NCI-H1105 (cell line): ENCODE measurements at places on chromosomes 13 and 19.

GRCh38 chr13:95385798-95386197, 84.5 kb upstream of the ABCC4 start:
- DNase-seq = no peak

DNA sequence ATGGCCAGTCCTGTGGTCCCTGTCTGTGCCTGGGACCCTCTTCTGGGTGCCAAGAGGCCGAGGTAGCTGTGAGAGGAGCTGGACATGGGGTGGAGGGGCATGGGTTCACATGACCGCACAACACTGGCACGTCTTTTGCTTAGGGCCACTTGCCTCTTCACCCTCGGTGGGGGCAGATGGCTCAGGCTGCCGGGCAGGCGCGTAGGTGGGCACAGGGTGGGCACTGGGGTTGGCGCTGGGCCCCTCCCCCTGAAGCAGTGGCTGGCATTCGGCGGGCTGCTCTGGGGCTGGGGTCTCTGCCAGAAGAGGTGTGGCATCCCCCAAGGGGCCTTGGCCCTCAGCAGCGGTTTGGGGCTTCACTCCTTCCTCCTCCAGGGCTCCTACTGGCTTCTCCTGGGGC, 8.4 kb downstream of the PALM3 start:
- DNase-seq = no peak

GRCh38 chr13:42873081-42873480, 91.7 kb downstream of the FAM216B start:
- no peak for DNase-seq

GRCh38 chr13:21759463-21759862, 88.6 kb downstream of the FGF9 start:
- DNase-seq = no peak

GRCh38 chr13:104491916-104492315, 1425.7 kb upstream of the SLC10A2 start:
- DNase-seq = no peak

DNA sequence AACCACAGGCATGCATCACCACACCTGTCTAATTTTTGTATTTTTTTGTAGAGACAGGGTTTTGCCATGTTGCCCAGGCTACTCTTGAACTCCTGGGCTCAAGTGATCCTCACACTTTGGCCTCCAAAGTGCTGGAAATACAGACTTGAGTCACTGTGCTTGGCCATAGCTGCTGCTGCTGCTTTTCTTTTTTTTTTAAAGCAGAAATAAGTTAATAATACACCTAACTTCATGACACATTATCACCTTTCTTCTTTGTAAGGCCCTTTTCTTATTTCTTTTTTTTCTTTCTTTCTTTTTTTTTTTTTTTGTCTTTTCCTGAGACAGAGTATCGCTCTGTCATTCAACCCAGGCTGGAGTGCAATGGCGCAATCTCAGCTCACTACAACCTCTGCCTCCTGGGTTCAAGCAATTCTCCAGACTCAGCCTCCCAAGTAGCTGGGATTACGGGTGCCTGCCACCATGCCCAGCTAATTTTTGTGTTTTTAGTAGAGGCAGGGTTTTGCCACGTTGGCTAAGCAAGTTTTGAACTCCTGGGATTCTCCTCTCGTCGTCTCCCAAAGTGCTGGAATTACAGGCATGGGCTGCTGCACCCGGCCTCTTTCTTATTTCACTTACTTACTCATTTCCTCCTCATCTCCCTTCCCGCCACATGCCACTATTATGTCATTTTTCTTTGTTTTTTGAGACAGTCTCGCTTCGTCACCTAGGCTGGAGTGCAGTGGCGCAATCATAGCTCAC, 8.7 kb downstream of the SHKBP1 start:
- DNase-seq = no peak
